ENCODE measurements at places on chromosomes 5 and 9. TPM values are rescaled to one million over a fixed set of nuclear protein-coding genes. Genes with fewer than 3 reads are reported as not detected.
A peak's percentile ranks its signal among the peaks of the same experiment; 100 is the strongest.

DNA sequence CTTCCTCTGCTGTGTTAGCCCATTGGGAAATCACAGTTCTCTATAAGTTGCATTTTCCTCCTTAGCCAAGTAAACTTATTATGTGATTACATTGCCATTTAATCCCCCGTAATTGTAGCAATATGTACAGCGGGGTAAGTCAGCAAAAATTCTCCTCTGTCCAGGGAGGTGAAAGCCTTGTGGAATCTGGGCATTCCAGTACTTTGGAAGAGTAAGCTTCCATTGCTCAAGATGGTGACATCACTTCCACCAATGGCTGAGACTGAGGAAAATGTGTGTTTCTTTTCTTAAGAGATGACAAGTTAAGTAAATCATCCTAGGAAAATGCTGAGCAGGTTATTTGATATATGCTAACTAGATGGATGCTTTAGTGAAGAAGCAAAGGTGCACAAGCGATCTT is 436.7 kb downstream of the CETN3 start:
- H3K27me3 ChIP-seq, result no peaks in the 10 kb centered on the region
- no peaks in the 10 kb centered on the region for H3K36me3 ChIP-seq
- no peaks in the 10 kb centered on the region for H3K4me1 ChIP-seq
- DNase-seq, result no peak

- peaks cover 13% of the 10 kb centered on the region for H3K27me3 ChIP-seq
- DNase-seq, result peak; percentile 92
- no peak overlapping the region for H3K4me3 ChIP-seq
- H3K4me1 ChIP-seq, result no peaks in the 10 kb centered on the region
Observed at GRCh38 chr9:112945620-112946208, 55.0 kb upstream of the SLC46A2 start.

DNA sequence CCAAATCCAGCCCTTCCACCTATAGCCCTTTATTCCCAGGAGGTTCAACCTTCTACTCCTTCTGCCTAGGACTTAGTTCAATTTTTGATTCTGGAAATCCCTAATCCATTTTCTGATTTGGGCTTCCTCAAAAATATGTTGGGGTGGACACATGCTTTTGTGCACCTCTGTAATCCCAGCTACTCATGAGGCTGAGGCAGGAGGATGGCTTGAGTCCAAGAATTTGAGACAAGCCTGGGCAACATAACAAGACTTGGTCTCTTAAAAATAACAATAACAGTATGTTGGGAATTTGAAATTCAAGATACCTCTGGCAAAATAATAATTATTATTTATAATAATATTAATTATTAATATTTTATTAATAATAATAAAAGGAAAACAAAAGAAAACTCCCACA is 188.7 kb upstream of the TLE4 start:
- no peak overlapping the region for H3K27ac ChIP-seq
- no peak overlapping the region for H3K4me3 ChIP-seq
- H3K36me3 ChIP-seq, result no peaks in the 10 kb centered on the region
- no peaks in the 10 kb centered on the region for H3K27me3 ChIP-seq

- no peaks in the 10 kb centered on the region for H3K4me1 ChIP-seq
- no peaks in the 10 kb centered on the region for H3K27me3 ChIP-seq
- H3K36me3 ChIP-seq, result no peaks in the 10 kb centered on the region
- no peak for DNase-seq
- H3K4me3 ChIP-seq, result no peak overlapping the region
- H3K27ac ChIP-seq, result no peak overlapping the region
Observed at GRCh38 chr9:96309850-96310249, 7.9 kb upstream of the HSD17B3 start.

DNA sequence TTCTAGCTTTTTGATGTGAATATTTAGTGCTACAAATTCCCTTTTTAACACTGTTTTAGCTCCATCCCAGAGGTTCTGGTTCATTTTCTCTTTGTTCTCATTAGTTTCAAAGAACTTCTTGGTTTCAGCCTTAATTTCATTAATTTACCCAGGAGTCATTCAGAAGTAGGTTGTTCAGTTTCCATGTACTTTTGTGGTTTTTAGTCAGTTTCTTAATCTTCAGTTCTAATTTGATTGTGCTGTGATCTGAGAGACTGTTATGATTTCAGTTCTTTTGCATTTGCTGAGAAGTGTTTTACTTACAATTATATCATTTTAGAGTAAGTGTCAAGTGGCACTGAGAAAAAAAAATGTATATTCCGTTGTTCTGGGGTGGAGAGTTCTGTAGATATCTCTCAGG is 240.1 kb upstream of the RASA1 start:
- no peak overlapping the region for H3K4me3 ChIP-seq
- no peaks in the 10 kb centered on the region for H3K27me3 ChIP-seq
- no peak for DNase-seq
- peaks cover 10% of the 10 kb centered on the region for H3K4me1 ChIP-seq
- no peaks in the 10 kb centered on the region for H3K36me3 ChIP-seq
- no peak overlapping the region for H3K27ac ChIP-seq

DNA sequence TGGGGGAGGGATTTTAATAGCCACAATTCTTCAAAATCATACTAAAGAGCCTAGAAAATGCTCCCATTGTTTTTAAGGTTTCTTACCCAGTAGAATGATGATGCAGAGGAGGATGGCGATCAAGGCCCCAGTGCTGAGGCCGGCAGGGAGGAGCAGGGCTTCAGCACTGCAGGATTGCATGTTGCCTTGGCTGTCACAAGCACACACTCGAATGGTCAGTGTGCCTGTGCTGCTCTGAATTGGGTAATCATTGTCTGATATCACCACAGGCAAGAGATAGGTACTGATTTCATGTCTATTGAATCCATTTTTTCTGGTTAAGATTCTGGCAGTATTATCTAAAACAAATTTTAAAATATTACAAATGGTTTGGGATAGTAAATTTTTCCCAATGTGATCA is 153.3 kb downstream of the CDH10 start:
- no peak overlapping the region for H3K4me3 ChIP-seq
- H3K4me1 ChIP-seq, result no peaks in the 10 kb centered on the region
- H3K36me3 ChIP-seq, result no peaks in the 10 kb centered on the region
- DNase-seq, result no peak

GRCh38 chr9:121200356-121200755 is 1.3 kb downstream of the RAB14 start:
- peak overlapping the region; percentile 92 for H3K4me3 ChIP-seq

DNA sequence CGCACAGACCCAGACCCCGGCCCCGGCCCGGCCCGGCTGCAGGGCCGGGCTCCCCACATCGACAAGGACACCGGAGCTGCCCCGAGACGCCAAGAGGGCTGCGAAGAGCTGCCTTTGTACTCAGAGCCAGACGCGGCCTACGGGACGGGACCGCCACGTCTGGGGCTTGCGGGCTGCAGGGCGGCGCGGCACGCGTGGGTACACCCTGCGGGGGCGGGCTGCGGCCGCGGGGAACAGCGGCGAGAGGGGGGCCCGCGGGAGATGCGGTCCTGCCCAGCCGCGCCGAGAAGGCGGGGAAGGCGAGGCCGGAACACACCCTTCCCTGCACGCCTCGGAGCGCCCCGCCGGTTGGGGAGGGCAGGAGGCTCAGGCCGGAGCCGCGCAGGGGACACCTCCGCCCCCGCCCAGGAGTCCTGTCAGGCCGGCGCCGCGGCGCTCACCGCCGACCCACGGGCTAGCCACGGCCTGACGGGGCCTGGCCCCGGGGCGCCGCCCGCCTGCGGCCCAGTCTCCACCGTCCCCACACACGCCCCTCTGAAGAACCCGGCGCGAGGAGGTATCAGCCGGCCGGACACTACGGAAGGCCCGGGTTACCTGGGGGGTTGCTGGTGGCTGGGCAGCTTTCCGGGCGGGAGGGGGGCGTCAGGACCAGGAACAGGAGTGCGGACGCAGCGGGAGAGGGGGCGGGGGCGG is 478 bp downstream of the RAB14 start:
- H3K27ac ChIP-seq, result peak overlapping the region; percentile 85
- DNase-seq, result peak; percentile 70
- H3K27me3 ChIP-seq, result no peaks in the 10 kb centered on the region
- no peaks in the 10 kb centered on the region for H3K36me3 ChIP-seq
- peak overlapping the region; percentile 92 for H3K4me3 ChIP-seq

GRCh38 chr5:87195104-87195591 is 72.5 kb upstream of the RASA1 start:
- no peaks in the 10 kb centered on the region for H3K36me3 ChIP-seq
- H3K27ac ChIP-seq, result no peak overlapping the region
- no peak for DNase-seq
- no peaks in the 10 kb centered on the region for H3K27me3 ChIP-seq
- no peaks in the 10 kb centered on the region for H3K4me1 ChIP-seq
- H3K4me3 ChIP-seq, result no peak overlapping the region

DNA sequence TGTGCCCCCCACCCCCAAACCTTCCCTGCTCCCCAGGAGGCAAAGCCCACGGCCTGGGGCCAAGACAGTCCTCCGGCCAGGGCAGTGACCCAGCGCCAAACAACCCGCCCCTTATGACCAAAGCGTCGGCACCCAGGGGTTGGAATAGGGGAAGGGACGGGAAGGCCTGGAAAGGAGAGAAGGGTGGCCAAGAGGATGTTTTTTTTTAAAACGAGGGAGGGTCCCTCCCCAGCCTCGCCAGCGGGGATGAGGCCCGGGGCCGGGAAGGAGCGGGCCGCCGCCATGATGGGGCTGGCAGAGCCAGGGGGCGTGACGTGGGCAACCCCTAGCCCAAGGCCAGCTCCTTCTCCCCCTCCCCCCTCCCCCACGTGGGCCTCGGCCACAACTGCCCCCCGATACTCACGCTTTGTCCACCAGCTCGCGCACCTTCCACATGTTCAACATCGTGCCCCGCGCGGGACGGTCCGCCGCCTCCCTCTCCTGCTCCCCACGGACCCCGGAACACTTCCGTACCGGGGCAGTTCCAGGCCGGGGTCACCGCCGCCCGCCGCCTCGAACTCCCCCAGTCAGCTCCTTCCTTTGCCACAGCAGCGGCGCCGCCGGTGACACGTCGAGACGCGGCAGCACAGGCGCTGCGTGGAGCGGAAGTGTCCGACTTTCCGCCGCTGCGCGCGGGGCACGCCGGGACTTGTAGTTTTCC is at the start of gene CLINT1:
TSS of gene CLINT1 (minus strand) at position 619 of the 700 bp plus-strand sequence. CDS start at position 444, 175 bp downstream.
- peak within 1 kb of the TSS; percentile 87 for H3K27ac ChIP-seq
- peak within 1 kb of the TSS; percentile 93 for H3K4me3 ChIP-seq
- DNase-seq, result peak; percentile 96
- no peaks in the 10 kb centered on the region for H3K27me3 ChIP-seq
- no peaks in the 10 kb centered on the region for H3K36me3 ChIP-seq

GRCh38 chr5:67181648-67182221 is 14.9 kb downstream of the CD180 start:
- no peak overlapping the region for H3K4me3 ChIP-seq
- no peaks in the 10 kb centered on the region for H3K27me3 ChIP-seq
- peak overlapping the region; percentile 7 for H3K27ac ChIP-seq
- DNase-seq, result peak; percentile 60
- no peaks in the 10 kb centered on the region for H3K4me1 ChIP-seq

- no peaks in the 10 kb centered on the region for H3K4me1 ChIP-seq
- H3K36me3 ChIP-seq, result no peaks in the 10 kb centered on the region
- no peak overlapping the region for H3K27ac ChIP-seq
- peaks cover 4% of the 10 kb centered on the region for H3K27me3 ChIP-seq
- no peak for DNase-seq
- H3K4me3 ChIP-seq, result no peak overlapping the region
Observed at GRCh38 chr9:69331444-69331843, 6.4 kb downstream of the ENTREP1 start.

GRCh38 chr9:96219026-96219899 is 82.7 kb downstream of the HSD17B3 start:
- no peak overlapping the region for H3K4me3 ChIP-seq
- H3K27ac ChIP-seq, result no peak overlapping the region
- peaks cover 2% of the 10 kb centered on the region for H3K4me1 ChIP-seq
- peak; percentile 81 for DNase-seq
- H3K36me3 ChIP-seq, result no peaks in the 10 kb centered on the region

- no peak overlapping the region for H3K27ac ChIP-seq
- no peak overlapping the region for H3K4me3 ChIP-seq
- no peaks in the 10 kb centered on the region for H3K36me3 ChIP-seq
- peaks cover 4% of the 10 kb centered on the region for H3K4me1 ChIP-seq
Observed at GRCh38 chr5:123142206-123142915, 53.3 kb downstream of the PRDM6 start.

DNA sequence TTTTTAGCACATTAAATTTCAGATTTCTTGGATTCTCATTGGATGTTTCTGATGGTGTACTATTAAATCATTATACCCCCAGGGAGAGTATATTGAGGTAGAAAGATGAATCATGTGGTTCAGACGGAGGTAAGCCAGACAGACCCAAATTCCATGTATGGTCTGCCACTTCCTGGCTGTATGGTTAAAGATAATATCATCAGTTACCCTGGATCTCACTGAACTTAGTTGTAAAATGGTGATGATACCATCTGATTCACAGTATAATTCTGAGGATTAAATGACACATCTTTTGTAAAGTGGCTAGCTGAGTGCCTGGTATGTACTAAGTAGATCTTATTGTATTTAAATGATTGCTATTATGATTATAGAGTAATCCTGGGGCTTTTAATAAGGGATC is 9.3 kb downstream of the SLC27A6 start:
- no peak overlapping the region for H3K4me3 ChIP-seq
- H3K27me3 ChIP-seq, result no peaks in the 10 kb centered on the region
- DNase-seq, result no peak
- H3K36me3 ChIP-seq, result no peaks in the 10 kb centered on the region
- no peak overlapping the region for H3K27ac ChIP-seq
- H3K4me1 ChIP-seq, result no peaks in the 10 kb centered on the region

- no peak overlapping the region for H3K27ac ChIP-seq
- no peak overlapping the region for H3K4me3 ChIP-seq
- no peaks in the 10 kb centered on the region for H3K36me3 ChIP-seq
- DNase-seq, result no peak
- H3K4me1 ChIP-seq, result no peaks in the 10 kb centered on the region
Observed at GRCh38 chr9:68470634-68471033, 70.0 kb downstream of the TMEM252 start.

- no peak overlapping the region for H3K4me3 ChIP-seq
- H3K4me1 ChIP-seq, result no peaks in the 10 kb centered on the region
- no peak for DNase-seq
- no peaks in the 10 kb centered on the region for H3K36me3 ChIP-seq
- H3K27ac ChIP-seq, result no peak overlapping the region
Observed at GRCh38 chr9:10512144-10512543, 100.7 kb downstream of the PTPRD start.

The CMYA5 gene
- total RNA-seq, result 0.69 TPM

The ABCA2 gene
- total RNA-seq, result 30.0 TPM

The PCDHGC5 gene
- 0.71 TPM for total RNA-seq

The SYNPO gene
- total RNA-seq, result 4.2 TPM

The GPX3 gene
- 54.4 TPM for total RNA-seq

The FREM1 gene
- 21.0 TPM for total RNA-seq

The GPR21 gene
- not detected for total RNA-seq

The RUFY1 gene
- 74.0 TPM for total RNA-seq

The S100Z gene
- 18.3 TPM for total RNA-seq

The WNK2 gene
- 41.7 TPM for total RNA-seq

The ANKRD18B gene
- 6.7 TPM for total RNA-seq

The LCN1 gene
- total RNA-seq, result not detected

All from endodermal cell (in vitro differentiated cells).